ENCODE measurements at places on chromosomes 1 and 21.

DNA sequence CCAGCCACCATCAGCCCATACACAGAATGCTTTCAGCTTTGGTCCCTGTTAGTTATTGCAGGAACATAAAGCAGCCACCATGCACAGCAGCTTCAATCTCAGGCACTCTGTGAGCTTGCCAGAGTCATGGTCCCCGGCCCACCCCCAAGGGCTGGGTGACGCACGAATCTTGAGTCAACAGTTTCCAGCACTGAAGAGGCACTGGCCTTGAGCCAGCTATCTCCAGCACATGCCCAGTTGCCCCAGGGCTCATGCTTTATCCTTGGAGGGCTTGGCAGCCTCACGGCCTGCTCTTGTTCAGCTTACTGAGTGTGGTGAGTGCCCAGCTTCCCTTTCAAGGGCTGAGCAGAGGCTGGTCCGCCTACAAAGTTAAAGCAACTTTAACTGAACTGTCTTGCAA lies 200.7 kb upstream of the RAB4A start:
- DNase-seq = no peak

DNA sequence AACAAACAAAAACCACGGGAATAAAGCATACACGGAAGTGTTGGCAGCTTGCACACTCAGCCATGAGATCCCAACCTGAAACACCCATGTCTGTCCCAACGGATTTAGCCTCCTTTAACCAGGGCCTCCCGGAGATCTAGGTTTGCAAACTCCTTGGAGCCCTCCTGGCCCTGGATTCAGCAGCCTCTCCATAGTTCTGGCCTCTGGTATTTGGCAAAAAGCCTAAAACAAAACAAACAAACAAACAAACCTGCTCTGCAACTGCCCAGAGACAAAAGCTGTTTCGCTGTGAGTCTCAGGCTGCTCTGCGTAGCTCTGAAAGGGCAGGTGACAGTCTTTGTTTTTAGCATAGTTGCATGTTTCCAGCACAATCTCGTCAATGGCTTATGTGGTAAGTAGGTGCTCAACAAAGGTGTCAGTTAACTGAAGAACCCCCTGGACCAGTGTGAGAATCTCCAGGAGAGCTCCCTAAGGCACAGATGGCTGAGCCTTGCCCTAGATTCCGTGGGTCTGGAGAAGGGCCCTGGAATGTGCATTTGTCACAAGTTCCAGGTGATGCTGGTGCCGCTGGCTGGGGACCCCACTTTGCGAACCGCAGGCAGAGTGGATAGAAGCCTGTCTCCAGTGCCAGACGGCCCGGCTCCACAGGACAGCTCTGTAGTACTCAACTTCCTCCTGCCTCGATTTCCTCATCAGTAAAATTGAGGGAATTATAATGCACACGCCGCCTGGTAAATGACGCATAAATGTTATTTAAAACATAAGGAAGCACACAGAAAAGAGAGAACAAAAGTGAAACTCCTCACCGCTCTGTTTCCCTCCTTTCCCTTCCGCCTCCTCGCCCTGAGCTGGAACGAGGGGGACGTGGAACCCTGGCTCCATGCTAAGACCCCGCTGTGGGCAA lies 86.2 kb downstream of the RIPK4 start:
- DNase-seq = no peak

DNA sequence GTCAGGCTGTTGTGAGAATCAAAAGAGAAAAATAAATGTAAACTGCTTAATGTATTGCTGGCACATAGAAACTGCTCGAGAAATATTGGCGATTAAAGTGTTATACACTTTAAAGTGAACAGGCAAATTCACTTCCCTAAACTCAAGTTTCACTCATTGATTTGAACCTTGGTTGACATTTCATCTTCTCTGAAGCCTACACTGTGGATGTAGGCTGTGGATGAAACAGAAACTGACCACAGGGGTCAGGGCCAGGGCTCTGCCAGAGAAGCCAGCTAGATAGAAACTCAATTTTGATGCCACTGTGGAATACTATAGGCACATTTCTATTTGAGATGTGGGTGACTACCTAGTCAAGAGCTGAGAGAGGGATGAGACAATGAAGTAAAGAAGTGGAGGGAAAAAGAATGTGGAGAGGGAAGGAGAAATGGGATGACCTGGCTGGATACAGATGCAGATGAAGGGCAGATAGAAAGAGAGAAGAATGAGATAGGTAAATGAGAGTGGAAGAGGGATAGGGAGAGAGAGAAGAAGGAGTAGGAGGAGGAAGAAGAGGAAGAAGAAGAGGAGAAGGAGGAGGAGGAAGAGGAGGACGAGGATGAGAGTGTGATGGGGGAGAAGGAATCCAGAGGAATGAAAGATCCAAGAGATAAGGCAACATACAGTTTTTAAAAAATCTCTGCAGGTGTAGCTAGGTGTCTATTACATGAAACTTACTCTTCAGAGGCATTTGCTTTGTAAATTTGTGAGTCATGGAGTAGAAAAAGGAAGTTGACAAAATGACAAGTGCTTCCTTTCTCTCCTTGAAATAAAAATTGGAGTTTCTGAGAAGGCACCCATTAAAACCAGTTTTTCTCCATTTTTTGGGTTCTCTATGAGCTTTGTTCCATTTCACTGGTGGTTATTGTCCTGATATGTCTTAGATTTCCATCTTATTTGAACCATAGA lies 17.4 kb upstream of the CD1D start:
- DNase-seq = no peak

GRCh38 chr1:237237721-237238120 lies 195.7 kb downstream of the RYR2 start:
- DNase-seq = no peak

- DNase-seq = no peak
These were observed 130.7 kb upstream of the IGSF21 start for GRCh38 chr1:17976854-17977253.

DNA sequence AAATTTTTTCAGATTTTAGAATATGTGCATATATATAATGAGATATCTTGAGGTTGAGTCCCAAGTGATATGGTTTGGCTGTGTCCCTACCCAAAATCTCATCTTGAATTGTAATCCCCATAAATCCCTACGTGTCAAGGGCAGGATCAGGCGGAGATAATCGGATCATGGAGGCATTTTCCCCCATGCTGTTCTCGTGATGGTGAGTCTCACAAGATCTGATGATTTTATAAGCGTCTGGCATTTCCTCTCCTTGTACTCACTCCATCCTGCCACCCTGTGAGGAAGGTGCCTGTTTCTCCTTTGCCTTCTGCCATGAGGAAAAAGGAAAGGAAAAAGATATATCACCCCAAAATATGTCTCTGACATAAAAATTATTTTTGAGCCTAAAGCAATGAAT lies 64.6 kb downstream of the TOR3A start:
- DNase-seq = no peak

All from HS-5 (cell line).